Stimulated activated naive CD4-positive, alpha-beta T cell (primary cell): ENCODE measurements at places on chromosomes 5 and 9.

GRCh38 chr5:67308988-67309688, 112.5 kb upstream of the CD180 start:
- no peak for DNase-seq

DNA sequence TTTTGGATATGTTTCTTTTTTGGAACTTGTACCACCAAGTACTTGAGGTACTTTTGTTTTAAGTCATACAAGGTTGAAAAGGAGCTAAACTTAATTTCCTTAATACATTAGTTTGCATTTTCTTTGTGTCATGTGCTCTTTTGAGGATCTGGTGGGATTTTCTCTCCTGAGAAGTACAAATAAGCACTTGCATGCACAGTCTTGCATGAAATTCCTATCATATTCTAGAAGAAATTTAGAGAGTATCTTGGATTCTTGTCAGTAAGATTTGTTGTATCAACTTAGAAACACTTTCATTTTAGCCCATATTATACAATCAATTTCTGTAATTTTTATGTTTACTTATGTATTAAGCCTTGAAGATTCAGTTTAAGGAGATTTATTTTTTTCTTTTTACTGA, 64.9 kb downstream of the CCNH start:
- no peak for DNase-seq

- DNase-seq: no peak
These were observed 47.8 kb upstream of the TRIM32 start for GRCh38 chr9:116639251-116639741.

DNA sequence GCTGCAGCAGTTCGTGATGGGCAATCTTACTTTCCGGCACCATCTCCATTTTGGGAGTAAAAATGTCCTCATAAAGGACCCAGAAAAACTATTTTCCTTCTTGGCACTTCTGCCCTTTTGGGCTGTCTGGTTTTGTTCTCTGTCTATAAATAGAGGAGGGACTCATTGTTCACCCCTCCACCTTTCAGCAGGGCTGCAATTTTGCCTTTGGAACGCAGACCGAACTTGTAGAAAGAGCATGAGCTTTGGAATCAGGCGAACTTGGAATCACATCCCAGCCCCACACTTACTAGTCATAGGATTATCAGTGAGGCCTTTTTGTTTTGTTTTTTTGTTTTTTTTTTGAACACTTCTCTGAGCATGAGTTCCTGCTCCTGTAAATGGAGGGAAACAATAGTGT, 178.1 kb upstream of the IL12B start:
- DNase-seq: no peak

DNA sequence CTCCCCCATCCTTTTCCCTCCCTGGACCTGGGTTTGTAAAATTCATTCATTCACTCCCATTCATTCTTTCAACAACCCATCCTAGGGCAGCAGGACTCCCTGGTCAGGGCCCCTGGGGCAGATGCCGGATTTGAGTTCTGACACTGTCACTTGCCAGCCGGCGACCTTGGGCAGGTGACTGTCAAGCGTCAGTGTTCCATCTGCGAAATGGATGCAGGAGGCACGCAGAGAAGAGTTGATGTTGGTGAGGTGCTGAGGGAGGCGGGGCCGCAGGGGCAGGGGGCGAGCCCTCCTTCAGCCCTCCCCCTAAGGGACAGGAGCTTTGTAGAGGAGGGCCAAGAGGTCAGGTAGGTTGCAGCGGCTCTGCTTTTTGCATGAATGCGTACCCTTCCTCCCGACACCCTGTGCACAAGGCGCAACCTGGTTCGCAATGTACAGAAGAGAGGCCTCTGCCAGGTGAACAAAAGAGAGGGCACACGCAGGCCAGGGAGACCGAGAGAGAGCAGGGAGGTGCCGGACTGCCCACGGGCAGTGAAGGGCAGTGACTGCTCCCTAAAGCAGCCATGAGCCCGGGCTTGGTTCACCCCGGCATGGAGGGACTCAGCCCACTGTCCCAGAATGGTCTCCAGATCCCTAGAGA, 128.1 kb downstream of the BARX1 start:
- no peak for DNase-seq

- DNase-seq: no peak
These were observed 70.6 kb upstream of the S1PR3 start for GRCh38 chr9:88920645-88921044.

DNA sequence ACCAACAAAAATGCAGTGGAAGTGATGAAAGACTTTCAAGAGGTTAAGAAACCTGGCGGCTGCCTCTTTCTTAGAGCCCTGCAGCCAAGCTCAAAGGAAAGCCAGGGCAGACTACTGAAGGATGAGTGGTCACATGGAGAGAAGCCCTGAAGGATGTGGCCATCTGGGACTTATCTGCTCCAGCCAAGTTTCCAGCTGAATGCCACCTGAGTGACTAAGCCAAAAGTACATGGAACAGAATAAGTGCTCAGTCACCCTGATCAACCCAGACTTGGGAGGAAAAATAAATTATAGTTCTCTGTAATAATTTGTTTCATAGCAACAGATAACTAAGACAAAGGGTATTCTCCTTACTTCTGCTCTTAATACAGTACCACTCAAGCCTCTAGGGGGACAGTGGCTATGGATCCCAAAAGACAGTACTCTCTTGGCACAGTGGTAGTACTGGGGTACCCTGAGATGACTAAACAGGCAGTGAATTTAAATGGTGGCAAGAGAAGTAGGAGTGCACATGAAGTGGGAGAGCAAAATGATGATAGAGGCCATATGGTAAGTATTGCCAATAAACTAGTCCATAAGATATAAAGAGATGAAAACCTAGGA, 182.3 kb downstream of the ELAVL2 start:
- no peak for DNase-seq

DNA sequence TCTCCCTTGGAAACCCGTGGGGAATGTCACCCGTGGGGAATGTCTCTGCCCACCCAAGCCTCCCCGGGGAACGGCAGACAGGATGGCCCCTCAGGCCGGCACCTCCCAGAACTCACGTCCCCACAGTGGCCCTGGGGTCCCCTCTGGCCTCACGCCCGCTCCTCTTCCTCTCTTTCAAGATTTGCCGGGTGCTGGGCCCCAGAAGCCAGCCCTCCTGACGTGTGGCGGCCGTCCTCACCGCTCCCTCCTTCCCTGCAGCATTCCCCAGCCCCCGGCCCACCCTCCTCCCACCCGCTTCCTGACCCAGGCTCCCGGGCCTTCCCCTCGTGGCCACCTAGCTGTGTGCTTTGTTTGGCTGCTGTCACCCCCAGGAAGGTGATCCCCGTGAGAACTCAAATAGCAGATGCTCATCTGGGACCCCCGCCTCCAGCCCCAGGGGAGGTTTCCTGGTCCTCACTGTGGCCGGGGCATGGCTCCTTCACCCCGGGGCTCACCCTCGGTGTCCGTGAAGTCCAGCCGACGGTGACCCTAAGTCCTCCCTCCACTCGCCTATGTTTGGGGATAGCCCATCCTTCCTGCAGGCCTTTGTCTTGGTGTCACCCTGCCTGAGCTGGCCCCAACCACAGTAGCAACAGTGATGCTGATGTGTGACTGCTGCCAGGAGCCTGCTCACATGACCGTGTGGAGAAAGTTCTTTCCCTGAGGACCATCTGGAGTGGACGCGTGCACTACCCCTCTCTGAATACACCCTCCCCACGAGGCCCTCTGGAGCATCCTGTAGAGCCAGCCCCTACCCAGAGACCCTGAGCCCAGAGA, 163.3 kb upstream of the IER5L start:
- no peak for DNase-seq
